Mammary microvascular endothelial cell (primary cell): ENCODE measurements at places on chromosomes 16 and 17. TPM values are rescaled to one million over a fixed set of nuclear protein-coding genes. Genes with fewer than 3 reads are reported as not detected.

The HOXB7 gene
- total RNA-seq = 35.2 and 45.3 TPM in 2 replicates

The RSPRY1 gene
- 29.7 and 30.0 TPM in 2 replicates for total RNA-seq

The TAT gene
- total RNA-seq = not detected in 2 replicates

The IRF8 gene
- total RNA-seq = 0.54 and 1.2 TPM in 2 replicates

The ZNF205 gene
- 14.7 and 16.0 TPM in 2 replicates for total RNA-seq

The CHST6 gene
- 0.20 and 0.44 TPM in 2 replicates for total RNA-seq

The TMC7 gene
- total RNA-seq = 1.5 and 2.5 TPM in 2 replicates

The SLC38A8 gene
- total RNA-seq = not detected in 2 replicates

The GRN gene
- total RNA-seq = 445 and 504 TPM in 2 replicates

The SLC9A5 gene
- total RNA-seq = 0.07 and 0.20 TPM in 2 replicates

The DRC3 gene
- 0.84 and 1.6 TPM in 2 replicates for total RNA-seq

The AHSP gene
- total RNA-seq = not detected in 2 replicates

The RHOT1 gene
- total RNA-seq = 18.1 and 20.1 TPM in 2 replicates

The NHERF1 gene
- 25.1 and 27.2 TPM in 2 replicates for total RNA-seq

The NPTX1 gene
- 0.15 and 0.33 TPM in 2 replicates for total RNA-seq

The PYDC1 gene
- total RNA-seq = not detected in 2 replicates

The CEMP1 gene
- total RNA-seq = not detected in 2 replicates

The TBX2 gene
- total RNA-seq = under 0.01 and 0.10 TPM in 2 replicates

The PRSS33 gene
- not detected in 2 replicates for total RNA-seq

The BMERB1 gene
- total RNA-seq = 11.8 and 14.9 TPM in 2 replicates

The GLP2R gene
- not detected in 2 replicates for total RNA-seq

The KCNJ16 gene
- not detected in 2 replicates for total RNA-seq

The RAB40C gene
- 14.0 and 19.3 TPM in 2 replicates for total RNA-seq

The KRT40 gene
- not detected in 2 replicates for total RNA-seq

The UQCRC2 gene
- total RNA-seq = 138 and 174 TPM in 2 replicates

The PRSS8 gene
- not detected in 2 replicates for total RNA-seq

The RAB26 gene
- 0.13 and 1.3 TPM in 2 replicates for total RNA-seq

The TLCD2 gene
- 0.33 and 0.94 TPM in 2 replicates for total RNA-seq

The SUMO2 gene
- total RNA-seq = 88.3 and 95.2 TPM in 2 replicates
